ENCODE measurements at places on chromosomes 7 and 10.
A peak's percentile ranks its signal among the peaks of the same experiment; 100 is the strongest.

DNA sequence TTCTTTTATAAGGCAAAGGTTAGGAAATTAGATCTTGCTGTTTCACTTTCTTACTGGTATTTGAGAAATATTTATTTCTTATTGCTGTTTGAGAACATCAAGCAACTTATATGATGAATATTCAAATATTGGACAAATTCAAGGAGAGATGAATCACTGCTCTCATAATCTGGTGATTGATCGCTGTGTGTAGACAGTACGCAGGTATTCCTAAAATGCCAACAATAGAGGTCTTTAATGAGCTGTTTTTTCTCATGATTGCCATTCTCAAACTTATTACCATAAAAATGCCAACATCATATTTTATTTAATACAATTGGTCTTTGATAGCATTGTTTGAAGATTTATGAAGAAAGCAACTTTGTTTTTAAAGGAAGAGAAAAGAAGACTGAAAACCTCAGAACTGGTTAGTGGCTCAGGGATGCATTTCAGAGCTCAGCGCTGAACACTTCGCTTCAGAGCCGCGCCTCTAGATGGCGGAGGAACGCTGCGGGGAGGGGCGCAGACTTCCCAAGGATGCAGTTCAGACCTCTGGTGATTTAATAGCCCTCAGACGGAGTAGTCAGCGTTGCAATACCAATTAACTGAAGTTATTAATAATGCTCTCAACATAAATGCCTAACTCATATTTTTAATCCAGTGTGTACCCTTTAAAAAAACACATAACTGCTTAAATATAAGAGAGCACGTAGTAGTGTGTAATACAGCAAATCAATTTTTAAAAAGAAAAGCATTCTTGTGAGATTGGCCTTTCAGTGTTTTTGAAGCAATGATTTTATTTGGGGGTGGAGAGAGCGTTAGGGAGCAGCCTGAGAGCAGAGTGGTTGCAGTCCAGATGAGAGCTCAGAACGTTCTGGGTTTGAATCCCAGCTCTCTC, 38.5 kb upstream of the STEAP4 start:
- no peak overlapping the region for H3K4me3 ChIP-seq
- H3K27me3 ChIP-seq: no peaks in the 10 kb centered on the region
- H3K4me1 ChIP-seq: no peaks in the 10 kb centered on the region
- peak; percentile 80 for DNase-seq

DNA sequence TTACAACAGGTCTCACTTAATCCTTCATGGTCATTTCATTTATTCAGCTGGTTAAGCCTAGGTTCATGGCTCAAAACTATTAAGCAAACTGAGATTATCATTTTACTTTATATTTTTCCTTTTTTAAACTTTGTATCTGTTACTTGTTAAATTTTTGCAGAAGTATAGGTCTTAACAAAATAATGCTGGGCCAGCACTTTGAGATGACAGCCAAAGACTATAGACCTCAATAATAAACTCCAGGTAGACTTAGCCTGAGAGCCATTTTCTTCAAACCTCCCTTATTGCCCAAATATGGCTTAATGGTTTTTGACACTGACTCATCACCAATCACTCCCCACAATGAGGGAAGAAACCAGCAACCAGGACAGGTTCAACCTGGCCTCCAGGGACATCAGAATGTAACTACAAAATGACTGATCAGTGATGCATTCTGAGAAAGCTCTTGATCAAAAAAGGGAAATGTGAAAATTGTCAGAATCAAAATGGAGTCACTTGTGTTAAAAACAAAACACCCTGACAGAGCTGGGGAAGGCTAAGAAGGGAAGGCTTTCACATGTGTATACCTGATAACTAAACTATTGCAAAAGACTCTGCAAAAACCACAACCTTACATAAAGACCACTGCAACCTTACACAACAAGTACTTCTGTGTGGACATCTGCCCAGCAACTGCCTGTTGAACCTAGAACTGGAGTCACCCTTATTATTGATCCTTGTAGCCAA, 2.1 kb upstream of the CCDC126 start:
- H3K36me3 ChIP-seq: no peaks in the 10 kb centered on the region
- H3K4me3 ChIP-seq: no peak overlapping the region
- H3K4me1 ChIP-seq: peaks cover 9% of the 10 kb centered on the region
- no peak overlapping the region for H3K27ac ChIP-seq

GRCh38 chr10:16545116-16545736, 23.5 kb upstream of the C1QL3 start:
- H3K36me3 ChIP-seq: no peaks in the 10 kb centered on the region
- no peak overlapping the region for H3K27ac ChIP-seq
- no peak for DNase-seq

GRCh38 chr10:114698271-114699061, 40.4 kb upstream of the ABLIM1 start:
- H3K36me3 ChIP-seq: no peaks in the 10 kb centered on the region
- H3K27ac ChIP-seq: no peak overlapping the region
- no peaks in the 10 kb centered on the region for H3K27me3 ChIP-seq
- no peak overlapping the region for H3K4me3 ChIP-seq
- H3K4me1 ChIP-seq: peaks cover 6% of the 10 kb centered on the region
- DNase-seq: no peak

- H3K27me3 ChIP-seq: no peaks in the 10 kb centered on the region
- peak overlapping the region; percentile 45 for H3K27ac ChIP-seq
- no peak overlapping the region for H3K4me3 ChIP-seq
- H3K36me3 ChIP-seq: no peaks in the 10 kb centered on the region
Observed at GRCh38 chr7:2248984-2249694, 7.1 kb downstream of the NUDT1 start.

DNA sequence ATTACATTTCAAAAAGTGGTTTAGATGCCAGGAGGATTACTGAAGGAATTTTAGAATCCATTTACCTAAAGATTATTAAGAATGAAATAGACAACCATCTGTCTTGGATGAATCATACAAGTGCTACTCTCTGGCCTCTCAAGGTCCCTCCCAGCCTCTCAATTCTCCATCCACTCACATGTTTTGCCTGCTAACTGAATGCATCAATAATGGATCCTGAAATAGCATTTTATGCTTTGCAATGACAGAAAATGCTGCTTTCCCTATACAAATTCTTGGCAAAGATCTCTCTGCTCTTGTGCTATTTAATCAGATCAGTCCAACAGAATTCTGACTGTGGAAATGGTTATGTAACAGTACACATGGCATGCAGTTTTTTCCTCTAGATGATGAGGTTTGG, 68.1 kb downstream of the HBP1 start:
- DNase-seq: no peak
- H3K27me3 ChIP-seq: no peaks in the 10 kb centered on the region
- no peaks in the 10 kb centered on the region for H3K36me3 ChIP-seq
- H3K4me1 ChIP-seq: no peaks in the 10 kb centered on the region

GRCh38 chr7:43439631-43440401, 143.1 kb upstream of the STK17A start:
- no peaks in the 10 kb centered on the region for H3K27me3 ChIP-seq
- H3K36me3 ChIP-seq: no peaks in the 10 kb centered on the region
- H3K27ac ChIP-seq: no peak overlapping the region
- H3K4me1 ChIP-seq: no peaks in the 10 kb centered on the region
- no peak overlapping the region for H3K4me3 ChIP-seq
- DNase-seq: peak; percentile 70

- no peaks in the 10 kb centered on the region for H3K36me3 ChIP-seq
- no peaks in the 10 kb centered on the region for H3K27me3 ChIP-seq
- no peak overlapping the region for H3K4me3 ChIP-seq
- peaks cover 4% of the 10 kb centered on the region for H3K4me1 ChIP-seq
Observed at GRCh38 chr7:37081436-37081835, 357.1 kb upstream of the AOAH start.

Data from upper lobe of right lung (tissue), 1 donor.